ENCODE measurements at places on chromosomes 12 and 14.

GRCh38 chr12:5294274-5295070 lies 137.4 kb upstream of the NTF3 start:
- no peak for DNase-seq

DNA sequence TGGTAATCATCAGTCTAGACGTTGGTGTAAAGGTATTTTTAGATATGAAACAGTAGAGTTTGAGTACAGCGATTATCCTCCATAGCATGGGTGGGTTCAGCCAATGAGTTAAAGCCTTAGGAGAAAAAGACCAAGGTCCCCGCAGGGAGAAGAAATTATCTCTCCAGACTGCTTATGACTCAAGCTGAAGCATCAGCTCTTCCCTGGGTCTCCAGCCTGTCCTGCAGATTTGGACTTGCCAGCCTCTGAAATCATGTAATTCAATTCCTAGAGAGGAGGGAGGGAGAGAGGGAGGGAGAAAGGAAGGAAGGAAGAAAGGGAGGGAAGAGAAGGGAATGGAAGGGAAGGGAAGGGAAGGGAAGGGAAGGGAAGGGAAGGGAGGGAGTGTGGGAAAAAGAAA lies 12.0 kb upstream of the DTX1 start:
- DNase-seq = no peak

- DNase-seq = no peak
Measured at GRCh38 chr12:108394196-108394595, 55.1 kb upstream of the CMKLR1 start.

DNA sequence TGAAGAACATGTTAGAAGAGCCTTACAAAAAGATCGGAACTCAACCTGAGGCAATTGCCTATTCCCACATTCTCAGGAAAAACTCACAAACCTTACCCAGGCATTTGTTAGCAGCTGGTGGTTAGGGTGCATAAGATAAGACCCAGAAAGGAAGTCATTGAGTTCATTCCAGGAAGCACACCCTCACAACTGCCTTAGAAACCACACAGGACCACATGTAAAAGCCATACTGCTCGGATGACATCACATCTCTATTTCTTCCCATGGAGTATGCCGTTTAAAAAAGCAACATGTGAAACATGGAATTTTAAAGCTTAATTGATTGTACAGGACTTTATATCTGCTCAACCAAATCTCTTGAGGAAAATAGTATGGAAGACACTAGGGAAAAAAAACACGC lies 411.2 kb downstream of the DAD1 start:
- DNase-seq = no peak

DNA sequence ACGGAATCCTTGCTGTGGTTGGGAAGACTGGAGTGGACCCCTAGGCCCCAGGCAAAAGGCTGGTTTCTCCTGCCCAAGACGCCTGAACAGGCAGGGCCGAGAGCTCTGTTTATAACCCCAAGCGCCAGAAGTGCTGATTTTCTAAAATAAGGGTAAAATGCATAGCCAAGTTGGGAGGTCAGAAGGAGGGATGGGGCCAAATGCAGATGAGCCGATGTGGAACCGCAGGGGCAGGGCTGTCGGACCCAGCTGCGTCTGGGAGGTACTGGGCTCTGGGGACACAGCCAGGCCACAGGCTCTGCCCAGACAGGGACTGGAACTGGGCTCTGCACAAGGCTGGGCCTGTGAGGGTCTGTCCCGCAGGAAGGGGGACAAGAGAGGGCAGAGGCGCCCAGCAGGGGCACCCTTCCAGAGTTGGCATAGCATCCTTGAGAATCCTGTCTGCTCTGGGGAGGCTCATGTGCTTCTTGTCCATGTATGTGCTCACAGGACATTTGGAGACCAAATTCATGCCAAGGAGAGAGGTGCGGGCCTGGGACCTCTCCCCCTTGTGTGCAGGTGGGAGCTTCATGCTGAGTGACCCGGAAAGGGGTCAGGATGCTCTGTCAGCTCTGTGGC lies 49.1 kb downstream of the JAG2 start:
- no peak for DNase-seq

DNA sequence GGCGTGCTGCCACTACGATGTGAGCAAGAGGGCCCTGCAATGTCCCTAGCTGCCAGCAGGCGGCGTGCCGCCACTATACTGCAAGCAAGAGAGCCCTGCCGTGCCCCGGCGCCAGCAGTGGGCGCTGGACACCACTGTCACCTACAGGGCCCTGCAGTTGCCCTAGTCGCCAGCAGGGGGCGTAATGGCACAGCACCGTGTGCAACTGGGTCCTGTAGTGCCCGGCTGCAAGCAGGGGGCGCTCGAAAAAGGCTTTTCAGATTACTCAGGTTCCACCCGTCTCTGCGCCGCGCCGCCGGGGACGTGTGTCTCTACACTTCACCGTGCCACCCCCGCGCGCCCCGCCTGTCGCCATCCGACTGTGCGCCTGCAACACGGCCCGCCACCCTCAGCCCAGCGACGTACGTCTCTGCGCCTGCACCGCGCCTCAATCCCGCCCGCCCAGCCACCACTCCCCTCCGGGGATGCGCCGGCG lies 1356.9 kb downstream of the TMEM121 start:
- no peak for DNase-seq

DNA sequence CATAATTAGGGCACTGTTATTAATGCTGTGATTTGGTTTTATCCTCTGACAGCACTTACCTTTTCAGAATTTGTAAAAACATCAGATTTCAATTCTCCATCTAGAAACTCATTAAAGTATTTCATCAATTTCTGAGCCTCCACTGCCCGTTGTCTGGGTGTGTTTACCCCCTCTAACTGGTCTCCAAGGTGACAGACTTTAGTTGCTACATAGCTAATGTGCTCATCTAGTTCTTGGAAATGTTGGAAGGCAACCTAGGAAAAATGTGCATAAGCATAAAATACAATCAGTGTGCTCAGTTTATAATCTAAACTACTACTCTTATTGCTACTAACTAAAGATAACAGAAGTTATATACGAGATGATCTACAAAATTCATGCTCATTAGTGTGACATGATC lies 24.6 kb downstream of the EXOC5 start:
- no peak for DNase-seq

GRCh38 chr12:49982246-49983087 lies 9.7 kb downstream of the AQP6 start:
- no peak for DNase-seq

GRCh38 chr14:21084396-21084795 lies 14.1 kb downstream of the ZNF219 start:
- no peak for DNase-seq

DNA sequence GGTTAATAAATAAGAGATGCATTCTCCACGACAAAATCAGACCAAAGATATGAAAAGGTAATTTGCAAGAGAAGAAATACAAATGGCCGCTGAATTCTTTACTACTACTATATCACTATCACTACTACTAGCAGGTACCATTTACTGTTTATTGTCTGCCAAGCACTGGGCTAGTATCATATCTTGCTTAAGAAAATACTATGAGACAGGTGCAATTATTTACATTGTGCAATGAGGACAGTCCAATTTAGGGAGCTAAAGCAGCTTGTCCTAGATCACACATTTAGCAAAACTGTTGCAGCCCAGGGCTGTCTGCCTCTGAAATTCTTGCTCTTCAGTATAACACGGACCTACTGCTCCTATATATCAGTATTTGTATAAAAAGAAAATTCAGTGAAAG lies 52.8 kb downstream of the CRADD start:
- no peak for DNase-seq

- no peak for DNase-seq
Measured at GRCh38 chr14:88321692-88322503, 1.2 kb downstream of the KCNK10 start.
